Stimulated activated CD8-positive, alpha-beta memory T cell treated with anti-CD3 and anti-CD28 coated beads, Interleukin-15, amount 100 ng/mL, for 1 hour (primary cell): ENCODE measurements at places on chromosomes 11 and 22.

DNA sequence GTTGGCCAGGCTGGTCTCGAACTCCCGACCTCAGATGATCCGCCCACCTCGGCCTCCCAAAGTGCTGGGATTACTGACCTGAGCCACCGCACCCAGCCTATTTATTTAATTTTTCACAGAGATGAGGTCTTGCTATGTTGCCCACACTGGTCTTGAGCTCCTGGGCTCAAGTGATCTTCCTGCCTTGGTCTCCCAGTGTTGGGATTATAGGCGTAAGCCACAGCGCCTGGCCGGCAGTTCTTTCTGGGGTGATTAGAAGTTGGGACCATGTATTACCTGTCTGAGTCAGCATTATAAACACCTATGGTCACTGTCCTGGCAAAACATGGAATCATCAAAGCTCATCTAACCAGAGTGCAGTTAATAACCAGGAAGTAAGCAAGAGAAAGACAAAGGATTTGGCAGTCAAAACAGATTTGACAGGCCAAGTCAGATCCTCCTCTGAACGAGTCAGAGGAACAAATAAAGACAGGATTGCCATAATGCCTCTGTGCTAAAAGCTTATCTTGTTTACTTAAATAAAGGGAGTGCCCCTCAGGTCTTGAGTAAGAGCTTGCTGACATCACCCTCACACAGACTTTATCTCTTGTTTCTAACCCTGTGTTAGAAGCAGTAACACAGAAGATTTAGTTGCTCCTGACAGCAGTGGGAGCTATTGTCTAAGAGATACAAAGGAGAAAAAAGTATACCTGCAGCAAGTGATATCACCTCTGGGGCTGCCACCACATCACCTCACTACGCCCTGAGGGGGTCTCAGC, 3.7 kb downstream of the SERPIND1 start:
- DNase-seq = no peak

DNA sequence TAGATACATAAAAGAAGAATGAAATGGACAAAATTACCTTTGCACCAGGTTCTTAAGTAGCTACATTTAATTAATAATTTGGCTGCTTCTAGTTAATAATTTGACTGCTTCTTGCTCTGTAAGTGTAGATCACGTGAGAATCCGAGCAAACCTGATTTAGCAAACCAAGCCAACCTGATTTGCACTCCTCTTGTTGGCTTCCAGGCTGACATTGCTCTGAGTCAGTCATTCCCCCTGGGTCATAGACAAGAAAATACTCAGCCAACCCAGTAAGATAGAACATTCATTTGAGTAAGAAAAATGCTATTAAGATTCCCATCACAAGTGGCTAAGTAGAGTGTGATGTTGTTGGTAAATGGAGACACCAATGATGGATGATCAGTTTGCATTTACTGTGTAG, 304.1 kb downstream of the C11orf87 start:
- no peak for DNase-seq

GRCh38 chr11:77542296-77542695, 47.5 kb upstream of the AQP11 start:
- no peak for DNase-seq

GRCh38 chr11:92141725-92142124, 82.9 kb upstream of the FAT3 start:
- DNase-seq = no peak

GRCh38 chr11:72511393-72512047, 77.2 kb upstream of the CLPB start:
- no peak for DNase-seq

GRCh38 chr22:49725516-49725915, 102.2 kb downstream of the BRD1 start:
- no peak for DNase-seq

DNA sequence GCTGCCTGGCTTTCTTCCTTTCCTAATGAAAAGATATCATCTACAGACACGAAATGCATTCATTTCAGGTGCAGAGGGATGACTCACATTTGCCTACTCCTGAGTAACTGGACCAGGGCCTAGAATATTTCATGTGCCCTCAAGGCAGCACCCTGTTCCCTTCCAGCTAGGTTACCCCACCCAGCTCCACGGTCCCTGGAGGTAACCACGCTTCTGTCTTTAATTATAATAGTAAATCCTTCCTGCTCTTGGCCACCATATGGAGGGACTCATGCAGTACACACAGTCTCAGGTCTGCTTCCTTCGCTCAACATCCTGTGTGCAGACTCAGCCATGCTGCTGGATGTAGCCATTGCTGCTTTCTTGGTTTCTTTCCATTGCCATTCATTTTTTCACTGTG, 22.3 kb downstream of the DHCR7 start:
- no peak for DNase-seq

- no peak for DNase-seq
Observed at GRCh38 chr22:17072877-17073276, 11.9 kb upstream of the IL17RA start.

- DNase-seq = no peak
Observed at GRCh38 chr11:66015454-66015881, 3.7 kb downstream of the CST6 start.

GRCh38 chr11:116557282-116557681, 215.5 kb downstream of the BUD13 start:
- DNase-seq = no peak
